Peyer's patch (tissue), 4 donors: ENCODE measurements at places on chromosomes 3 and 15. TPM values are rescaled to one million over a fixed set of nuclear protein-coding genes. Genes with fewer than 3 reads are reported as not detected.
A peak's percentile ranks its signal among the peaks of the same experiment; 100 is the strongest.

AQP9 gene
- total RNA-seq: 5.8 TPM

EFL1 gene
- total RNA-seq: 39.2 TPM

DNA sequence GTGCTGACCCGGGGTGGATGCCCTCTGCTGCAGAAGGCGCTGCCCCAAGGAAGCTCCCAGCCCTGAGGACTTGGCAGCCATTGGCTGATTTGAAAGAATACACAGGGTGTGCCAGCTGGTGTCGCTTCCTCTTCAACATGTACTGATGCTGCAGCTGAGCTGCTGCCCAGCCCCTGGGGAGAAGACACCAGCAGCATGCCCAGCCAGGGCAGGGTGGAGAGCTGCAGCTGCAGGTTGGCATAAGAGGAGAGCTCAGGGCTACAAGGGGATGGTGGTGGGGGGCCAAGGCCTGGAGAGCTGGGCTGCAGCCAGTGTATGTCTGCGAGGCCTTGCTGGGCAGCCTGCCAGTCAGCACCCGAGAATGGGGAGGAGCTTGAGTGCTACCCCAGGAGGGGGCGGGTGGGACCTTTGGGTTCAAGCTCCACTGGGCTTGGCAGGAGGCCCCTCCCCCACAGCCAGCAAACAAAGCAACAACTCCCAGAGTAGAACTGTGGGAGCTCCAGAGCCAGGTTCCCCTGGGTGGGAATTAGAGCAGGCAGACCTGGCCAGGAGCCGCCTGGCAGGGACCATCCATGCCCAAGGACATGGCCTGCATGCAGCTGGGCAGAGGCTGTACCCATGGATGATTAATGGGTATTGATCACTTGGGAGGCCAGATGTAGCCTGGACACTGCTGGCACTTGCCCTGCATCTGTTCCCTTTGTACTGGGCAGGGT lies 9.2 kb upstream of the SEMA4B start:
- peak; percentile 92 for DNase-seq
- H3K36me3 ChIP-seq: no peaks in the 10 kb centered on the region
- no peaks in the 10 kb centered on the region for H3K27me3 ChIP-seq
- H3K4me3 ChIP-seq: peak overlapping the region; percentile 1
- peaks cover 48% of the 10 kb centered on the region for H3K4me1 ChIP-seq
- H3K27ac ChIP-seq: peak overlapping the region; percentile 78

DNA sequence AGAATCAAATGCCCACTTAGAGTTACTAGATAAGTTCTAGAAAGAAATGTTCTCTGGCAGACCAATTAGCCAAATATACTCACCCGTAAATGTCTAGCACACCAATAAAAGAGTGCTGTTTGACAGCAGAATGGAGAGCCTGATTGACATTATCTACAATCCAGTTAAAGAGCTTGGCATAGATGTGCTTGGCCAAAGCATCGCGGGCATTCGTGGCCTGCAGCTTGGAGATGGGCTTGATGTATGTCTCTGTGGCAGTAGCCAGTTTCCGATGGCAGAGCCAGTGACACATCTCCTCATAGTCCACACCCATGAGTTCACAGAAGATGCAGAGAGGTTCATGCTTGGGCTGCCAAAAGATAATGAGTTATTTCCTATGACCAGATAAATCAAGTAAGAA lies 101.5 kb upstream of the MYO5C start:
- H3K36me3 ChIP-seq: no peaks in the 10 kb centered on the region
- no peak overlapping the region for H3K27ac ChIP-seq
- no peaks in the 10 kb centered on the region for H3K27me3 ChIP-seq
- no peak overlapping the region for H3K4me3 ChIP-seq
- no peaks in the 10 kb centered on the region for H3K4me1 ChIP-seq

GRCh38 chr3:150925751-150926201 lies 20.5 kb upstream of the MINDY4B start:
- H3K4me3 ChIP-seq: no peak overlapping the region
- peak; percentile 63 for DNase-seq
- no peaks in the 10 kb centered on the region for H3K36me3 ChIP-seq
- no peaks in the 10 kb centered on the region for H3K4me1 ChIP-seq
- H3K27me3 ChIP-seq: no peaks in the 10 kb centered on the region
- H3K27ac ChIP-seq: no peak overlapping the region

ITGA11 gene
- total RNA-seq: 2.8 TPM
